NCI-H526 treated with DMSO at 0.1 percent for 48 hours (cell line): ENCODE measurements at places on chromosomes 1 and 21.

- no peak for DNase-seq
Observed at GRCh38 chr1:18965206-18966173, 9.0 kb upstream of the IFFO2 start.

DNA sequence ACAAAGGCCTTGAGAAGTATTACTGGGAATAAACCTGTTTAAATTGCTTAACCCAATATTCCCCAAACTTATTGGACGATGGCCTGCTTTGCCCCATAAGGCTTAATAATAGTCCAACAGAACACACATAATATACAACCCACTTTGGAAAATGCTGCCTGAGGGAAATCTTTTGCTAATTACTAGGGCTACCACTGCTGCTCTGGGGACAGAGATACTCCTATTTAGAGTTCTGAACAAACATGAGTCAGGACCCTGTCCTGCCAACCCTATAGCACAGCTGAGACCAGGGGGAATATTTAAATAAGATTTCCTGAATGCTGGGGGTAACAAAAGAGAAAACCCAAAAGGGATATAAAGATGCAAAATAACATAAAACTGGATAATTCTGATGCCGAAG is 139.1 kb downstream of the BRINP2 start:
- no peak for DNase-seq

DNA sequence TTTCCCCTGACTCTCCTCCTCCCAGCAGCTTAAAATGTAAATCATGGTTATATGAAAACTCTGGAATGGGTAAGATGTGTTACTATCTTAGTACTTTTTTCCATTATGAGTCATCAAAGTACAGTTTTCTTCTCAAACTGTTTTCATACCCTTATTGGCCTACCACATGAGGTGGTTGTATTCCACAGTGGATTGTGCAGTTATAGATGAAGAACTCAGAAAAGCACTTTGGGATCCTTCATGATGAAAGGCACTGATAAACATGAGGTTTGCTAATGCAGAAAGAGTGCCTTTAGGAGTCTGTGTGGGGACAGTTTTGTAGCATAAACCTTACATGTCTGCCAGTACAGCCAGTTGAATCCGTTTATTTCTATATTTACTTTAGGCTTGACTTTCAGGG is 32.0 kb upstream of the MYOCOS start:
- no peak for DNase-seq

- DNase-seq: no peak
Observed at GRCh38 chr1:30302858-30303257, 420.5 kb downstream of the MATN1 start.

DNA sequence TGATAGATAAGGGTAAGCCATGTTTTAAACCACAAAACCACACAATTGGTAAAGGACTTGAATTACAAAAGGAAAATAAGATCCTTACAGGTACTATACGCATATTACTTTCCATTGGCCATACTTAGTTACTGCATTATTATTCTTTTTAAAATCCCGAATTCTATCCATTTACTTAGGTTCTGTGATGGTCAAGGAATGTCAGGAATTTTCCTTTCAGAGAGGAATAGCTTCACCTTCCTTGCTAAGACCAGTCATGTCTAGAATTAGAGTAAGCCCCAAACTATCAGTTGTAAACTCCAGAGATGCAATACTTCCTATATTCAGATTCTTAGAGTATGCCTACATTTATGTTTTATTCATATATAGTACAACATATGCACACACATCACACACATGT is 13.7 kb downstream of the EFCAB7 start:
- no peak for DNase-seq

GRCh38 chr21:39373634-39374033 is 24.7 kb upstream of the HMGN1 start:
- peak; percentile 20 for DNase-seq

DNA sequence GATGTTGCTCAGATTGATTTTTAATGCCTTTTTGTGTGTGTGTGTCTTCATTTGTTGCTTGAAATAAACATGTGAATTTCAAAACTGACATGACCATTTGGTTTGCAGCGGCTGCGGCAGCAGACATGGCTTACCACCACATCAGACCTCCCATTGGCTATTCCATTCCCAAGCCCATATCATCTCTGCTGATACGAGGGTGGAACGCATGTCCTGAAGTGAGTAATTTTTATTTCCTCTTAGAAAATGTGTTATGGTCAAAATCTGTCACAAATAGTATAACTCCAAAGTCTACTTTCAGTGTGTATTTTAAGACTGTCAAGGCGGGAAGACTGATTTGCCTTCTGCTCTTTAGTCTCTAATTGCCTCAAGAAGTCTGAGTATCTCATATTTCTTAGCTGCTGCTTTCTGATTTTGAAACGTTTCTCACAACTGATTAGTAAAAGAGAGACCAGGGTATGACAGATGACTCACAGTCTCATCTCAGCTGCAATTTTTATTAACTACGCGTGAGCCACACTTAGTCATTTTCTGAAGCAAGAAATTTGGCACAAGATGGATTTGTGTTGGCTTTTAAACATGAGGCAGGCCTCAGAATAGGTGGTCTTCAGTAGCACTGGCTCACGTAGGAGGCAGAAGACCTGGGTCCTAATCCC is 49.0 kb downstream of the LRRC53 start:
- no peak for DNase-seq

GRCh38 chr21:14683063-14683462 is 136.9 kb upstream of the SAMSN1 start:
- no peak for DNase-seq

- DNase-seq: no peak
Observed at GRCh38 chr1:104403883-104404282, 654.2 kb downstream of the AMY1C start.

DNA sequence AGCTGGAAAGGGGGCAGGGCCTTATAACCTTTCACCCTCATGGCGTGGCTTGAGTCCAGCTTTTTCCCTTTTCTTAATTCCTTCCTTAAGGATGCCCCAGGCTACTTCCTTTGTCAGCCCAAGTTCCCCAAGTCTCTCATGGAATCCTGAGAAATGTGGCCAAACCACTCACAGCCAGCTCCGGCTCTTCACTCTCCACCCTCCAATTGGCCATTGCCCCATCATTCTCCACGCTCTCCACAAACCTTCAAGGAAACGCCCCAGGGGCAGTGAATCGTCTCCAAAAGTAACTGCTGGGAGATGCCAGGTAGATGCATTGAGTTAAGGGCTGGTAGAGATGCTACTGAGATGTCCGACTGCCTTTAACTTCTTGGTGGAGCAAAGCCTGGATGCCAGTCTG is 113.5 kb upstream of the CD34 start:
- no peak for DNase-seq

DNA sequence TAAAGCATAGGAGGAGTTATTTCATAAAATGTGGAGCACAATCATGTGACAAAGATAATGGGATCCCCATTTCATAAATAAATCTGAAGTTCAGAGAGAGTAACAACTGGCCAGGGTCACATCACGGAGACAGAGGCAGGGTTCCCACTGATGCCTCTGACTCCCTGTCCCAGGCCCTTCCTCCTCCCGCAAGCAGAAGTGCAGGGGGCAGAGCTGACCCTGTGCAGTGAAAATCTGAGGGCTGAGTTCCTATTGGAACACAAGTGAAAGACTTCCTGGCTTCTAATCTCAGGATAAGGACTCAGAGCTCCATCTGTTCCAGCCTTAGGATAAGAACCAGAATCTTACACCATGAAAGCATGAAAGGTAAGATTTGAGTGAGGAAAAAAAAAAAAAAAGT is 22.0 kb downstream of the SELL start:
- DNase-seq: no peak

GRCh38 chr21:35156293-35157278 is 107.5 kb upstream of the RUNX1 start:
- DNase-seq: peak; percentile 23
